ENCODE measurements at places on chromosomes 7 and 10. TPM values are rescaled to one million over a fixed set of nuclear protein-coding genes. Genes with fewer than 3 reads are reported as not detected.

SORBS1 gene
- 2.4 TPM for total RNA-seq

HMX2 gene
- total RNA-seq = 0.58 TPM

GRCh38 chr10:103442031-103442461 is 10.1 kb downstream of the CALHM2 start:
- DNase-seq = no peak
- peak overlapping the region; percentile 6 for H3K27ac ChIP-seq
- H3K4me1 ChIP-seq = peaks cover 7% of the 10 kb centered on the region
- H3K4me3 ChIP-seq = no peak overlapping the region
- no peaks in the 10 kb centered on the region for H3K27me3 ChIP-seq

- H3K36me3 ChIP-seq = no peaks in the 10 kb centered on the region
- H3K4me1 ChIP-seq = peaks cover 28% of the 10 kb centered on the region
- peaks cover 9% of the 10 kb centered on the region for H3K27me3 ChIP-seq
- H3K27ac ChIP-seq = no peak overlapping the region
- DNase-seq = no peak
- no peak overlapping the region for H3K4me3 ChIP-seq
These were observed 52.2 kb downstream of the IGF2BP3 start for GRCh38 chr7:23418046-23418445.

GRCh38 chr7:114822844-114823243 is 99.0 kb upstream of the MDFIC start:
- no peak overlapping the region for H3K27ac ChIP-seq
- no peak overlapping the region for H3K4me3 ChIP-seq
- DNase-seq = no peak
- peaks cover 58% of the 10 kb centered on the region for H3K4me1 ChIP-seq

- H3K27me3 ChIP-seq = peaks cover 9% of the 10 kb centered on the region
- no peaks in the 10 kb centered on the region for H3K4me1 ChIP-seq
- DNase-seq = no peak
- H3K36me3 ChIP-seq = peaks cover 5% of the 10 kb centered on the region
- H3K4me3 ChIP-seq = no peak overlapping the region
- no peak overlapping the region for H3K27ac ChIP-seq
These were observed 224.1 kb downstream of the GLI3 start for GRCh38 chr7:42012786-42013360.

- H3K36me3 ChIP-seq = peaks cover 5% of the 10 kb centered on the region
- no peak overlapping the region for H3K27ac ChIP-seq
- no peaks in the 10 kb centered on the region for H3K4me1 ChIP-seq
- peaks cover 4% of the 10 kb centered on the region for H3K27me3 ChIP-seq
These were observed 110.5 kb downstream of the DYNC2I1 start for GRCh38 chr7:158966780-158967390.

DNA sequence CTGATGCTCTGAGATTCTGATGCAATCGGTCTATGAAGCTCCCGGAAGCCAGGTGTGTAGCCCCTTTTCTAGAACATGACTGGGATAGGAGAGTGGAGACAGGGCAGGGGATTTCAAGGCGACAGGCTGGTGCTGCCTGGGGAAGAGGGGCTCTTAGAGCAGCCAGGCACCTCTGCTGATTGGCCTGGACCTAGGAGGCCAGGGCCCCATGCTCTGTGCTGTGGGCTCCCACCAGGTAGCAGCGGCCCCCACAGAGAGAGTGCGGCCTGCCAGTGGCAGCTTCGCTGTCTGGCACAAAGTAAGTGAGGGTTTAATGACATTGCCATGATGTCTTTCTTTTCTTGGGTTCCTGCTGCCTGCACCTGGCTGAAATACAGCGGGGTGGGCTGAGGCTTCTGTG is 99.4 kb upstream of the PODXL start:
- DNase-seq = no peak
- no peaks in the 10 kb centered on the region for H3K36me3 ChIP-seq
- no peak overlapping the region for H3K27ac ChIP-seq
- no peaks in the 10 kb centered on the region for H3K27me3 ChIP-seq

GRCh38 chr7:124155432-124156022 is 122.7 kb upstream of the TMEM229A start:
- H3K36me3 ChIP-seq = no peaks in the 10 kb centered on the region
- H3K4me1 ChIP-seq = no peaks in the 10 kb centered on the region
- H3K27me3 ChIP-seq = no peaks in the 10 kb centered on the region
- H3K27ac ChIP-seq = no peak overlapping the region
- DNase-seq = no peak
- no peak overlapping the region for H3K4me3 ChIP-seq
